T1000 (cell line): ENCODE measurements at places on chromosomes 2 and 18.

- DNase-seq = no peak
These were observed 169.7 kb downstream of the TMEM163 start for GRCh38 chr2:134549104-134549503.

DNA sequence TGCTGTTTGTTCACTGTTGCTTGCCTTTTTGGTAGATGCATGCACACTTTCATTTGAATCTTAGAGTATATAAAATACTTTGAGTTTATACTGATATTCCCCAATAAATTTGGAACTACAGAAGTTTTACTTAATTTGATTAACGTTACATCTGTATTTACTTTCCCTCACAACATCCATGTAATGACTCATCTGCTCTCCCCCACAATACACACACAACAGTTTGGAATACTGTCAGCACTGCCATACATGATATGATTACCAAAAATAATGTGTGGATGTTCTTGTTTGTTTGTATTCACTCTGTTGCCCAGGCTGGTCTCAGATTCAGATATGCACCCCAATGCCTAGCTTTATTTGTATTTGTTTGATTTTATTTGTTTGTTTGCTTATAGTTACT lies 144.2 kb downstream of the WDR7 start:
- DNase-seq = no peak

- DNase-seq = no peak
These were observed 7.5 kb downstream of the CATIP start for GRCh38 chr2:218364196-218364595.

- no peak for DNase-seq
These were observed 50.4 kb upstream of the BZW1 start for GRCh38 chr2:200761266-200761665.

DNA sequence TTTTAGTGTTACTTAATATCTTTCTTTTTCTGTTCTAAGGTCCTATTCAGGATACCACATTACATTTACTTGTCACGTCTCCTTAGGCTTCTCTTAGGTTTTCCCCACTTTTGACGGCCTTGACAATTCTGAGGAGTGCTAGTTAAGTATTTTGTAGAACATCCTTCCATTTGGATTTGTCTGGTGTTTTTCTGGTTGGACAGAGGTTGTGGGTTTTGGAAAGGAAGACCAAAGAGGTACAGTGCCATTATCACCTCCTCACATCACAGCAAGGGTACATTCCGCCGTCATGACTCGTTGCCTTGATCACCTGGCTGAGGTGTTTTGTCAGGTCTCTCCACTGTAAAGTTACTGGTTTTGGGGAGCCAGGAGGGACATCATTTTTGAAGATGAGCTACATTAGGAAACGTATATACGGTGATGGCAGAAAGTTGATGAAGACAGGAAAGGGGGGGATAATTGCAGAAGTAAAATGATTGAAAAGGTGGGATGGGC lies 88.4 kb upstream of the TMEM247 start:
- no peak for DNase-seq

- DNase-seq = no peak
These were observed 131.2 kb upstream of the ERBB4 start for GRCh38 chr2:212669761-212670160.

GRCh38 chr2:130287656-130288026 lies 55.1 kb upstream of the IMP4 start:
- DNase-seq = no peak

DNA sequence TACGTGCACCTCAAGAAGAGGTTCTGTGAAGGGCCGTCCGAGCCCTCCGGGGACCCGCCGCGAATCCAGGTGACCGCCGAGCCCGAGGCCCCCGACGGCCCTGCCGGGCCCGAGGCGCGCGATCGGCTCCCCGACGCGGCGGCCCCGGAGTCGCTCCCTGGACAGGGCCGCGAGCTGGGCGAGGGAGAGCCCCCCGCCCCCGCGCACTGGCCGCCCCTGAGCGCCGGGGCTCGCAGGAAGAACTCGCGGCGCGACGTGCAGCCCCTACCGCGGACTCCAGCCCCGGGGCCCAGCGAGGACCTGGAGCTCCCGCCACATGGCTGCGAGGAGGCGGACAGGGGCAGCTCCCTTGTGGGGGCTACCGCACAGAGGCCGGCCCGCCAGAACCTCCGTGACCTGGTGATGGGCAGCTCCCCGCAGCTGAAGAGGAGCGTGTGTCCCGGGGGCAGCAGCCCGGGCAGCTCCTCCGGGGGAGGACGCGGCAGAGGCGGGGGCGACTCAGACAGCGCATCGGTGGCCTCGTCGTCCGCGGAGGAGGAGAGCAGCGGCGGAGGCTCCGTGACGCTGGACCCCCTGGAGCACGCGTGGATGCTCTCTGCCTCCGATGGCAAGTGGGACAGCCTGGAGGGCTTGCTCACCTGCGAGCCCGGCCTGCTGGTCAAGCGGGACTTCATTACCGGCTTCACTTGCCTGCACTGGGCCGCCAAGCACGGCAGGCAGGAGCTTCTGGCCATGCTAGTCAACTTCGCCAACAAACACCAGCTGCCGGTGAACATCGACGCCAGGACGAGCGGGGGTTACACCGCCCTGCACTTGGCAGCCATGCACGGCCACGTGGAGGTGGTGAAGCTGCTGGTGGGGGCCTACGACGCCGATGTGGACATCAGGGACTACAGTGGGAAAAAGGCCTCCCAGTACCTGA lies 812 bp downstream of the SOWAHC start:
- peak; percentile 36 for DNase-seq

DNA sequence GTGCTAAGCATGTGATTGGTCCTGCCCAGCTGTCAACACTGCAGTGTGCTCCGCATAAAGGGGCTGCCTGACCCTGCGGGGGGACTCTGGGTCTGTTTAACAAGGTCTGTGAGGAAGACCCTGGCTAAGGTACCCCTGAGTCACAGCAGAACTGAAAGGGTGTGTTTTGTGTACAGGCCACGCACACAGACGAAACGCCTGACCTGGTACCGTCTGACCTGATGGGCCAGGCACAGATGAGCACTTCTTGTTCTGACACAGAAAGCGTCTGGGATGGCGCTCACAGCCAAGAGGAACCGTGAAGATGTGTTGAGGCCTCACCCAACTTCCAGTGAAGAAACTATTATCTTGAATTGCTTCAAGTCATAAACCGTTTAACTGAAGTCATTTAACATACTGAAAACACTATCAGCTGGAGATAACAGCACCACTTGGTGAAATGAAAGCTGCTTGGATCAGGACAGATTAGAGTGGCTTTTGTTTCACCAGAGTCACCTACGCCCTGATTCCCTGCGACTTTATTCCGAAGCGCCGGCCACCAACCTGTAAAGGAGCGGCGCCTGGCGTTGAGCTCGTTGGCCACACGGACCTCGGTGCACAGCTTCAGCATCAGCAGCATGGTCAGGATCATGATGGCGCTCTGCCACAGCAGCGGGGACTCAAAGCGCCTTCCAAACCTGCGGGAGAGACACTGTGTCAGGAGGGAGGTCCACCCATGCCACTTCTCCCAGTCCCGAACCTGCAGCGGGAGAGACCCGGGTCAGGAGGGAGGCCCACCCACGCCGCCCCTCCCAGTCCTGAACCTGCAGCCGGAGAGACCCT lies 8.5 kb downstream of the SLC66A2 start:
- no peak for DNase-seq

DNA sequence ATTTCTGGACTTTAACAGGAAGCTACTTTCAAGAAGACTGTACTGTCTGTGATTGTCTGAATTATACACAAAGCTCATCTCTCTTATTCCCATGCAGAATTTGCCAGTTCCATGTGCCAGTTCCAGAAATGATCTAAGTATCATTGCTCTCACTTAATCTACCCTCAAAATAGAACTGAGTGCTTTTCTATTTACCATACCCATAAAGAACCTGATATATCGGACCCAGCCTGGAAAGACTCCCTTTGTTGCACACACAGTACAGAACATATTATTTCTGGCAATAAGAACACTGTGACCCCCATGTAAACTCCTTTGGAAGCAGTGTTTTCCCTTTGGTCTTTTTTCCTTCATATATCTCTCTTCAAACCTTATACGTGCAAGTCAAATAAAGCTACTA lies 102.3 kb upstream of the TTN start:
- DNase-seq = no peak

GRCh38 chr2:196365923-196366322 lies 194.5 kb upstream of the STK17B start:
- DNase-seq = no peak

DNA sequence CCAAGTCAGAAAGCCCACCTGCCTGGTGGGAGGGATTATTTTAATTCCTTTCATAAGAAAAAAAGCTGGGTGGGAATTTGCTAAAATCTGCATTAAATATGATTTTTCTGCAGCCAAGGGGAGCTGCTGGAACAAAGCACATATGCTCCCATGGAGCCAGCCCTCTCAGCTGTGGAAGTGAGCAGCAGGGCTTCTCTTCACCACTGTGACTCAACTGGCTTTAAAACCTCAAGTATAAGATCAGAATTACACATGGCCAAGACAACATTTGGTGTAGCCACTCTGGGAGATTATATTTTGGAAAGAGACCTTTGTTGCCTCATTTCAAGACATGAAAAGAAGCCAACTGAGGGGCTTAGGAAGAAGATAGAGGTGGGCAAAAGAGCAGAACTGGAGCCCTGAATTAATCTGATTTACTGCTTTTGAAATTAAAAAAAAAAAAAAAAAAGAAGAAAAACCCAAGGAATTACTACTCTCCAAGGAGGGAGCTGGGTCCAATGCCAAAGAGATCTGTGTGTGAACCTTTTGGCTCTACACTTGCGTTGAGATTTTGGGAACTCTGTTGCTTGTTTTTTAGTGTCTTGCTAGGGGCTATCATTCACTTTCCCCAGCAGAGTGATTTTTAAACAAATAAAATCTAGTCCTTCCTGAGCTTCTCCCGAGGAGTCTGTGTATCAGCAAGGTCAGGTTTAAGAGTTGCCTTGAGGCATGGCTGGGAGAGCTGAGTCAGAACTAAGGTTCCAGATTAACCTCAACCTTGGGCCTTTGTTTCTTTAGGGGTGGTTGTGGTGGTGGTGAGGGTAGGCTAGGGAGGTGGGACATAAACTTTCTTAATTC lies 6.0 kb downstream of the LHCGR start:
- DNase-seq = peak; percentile 16

DNA sequence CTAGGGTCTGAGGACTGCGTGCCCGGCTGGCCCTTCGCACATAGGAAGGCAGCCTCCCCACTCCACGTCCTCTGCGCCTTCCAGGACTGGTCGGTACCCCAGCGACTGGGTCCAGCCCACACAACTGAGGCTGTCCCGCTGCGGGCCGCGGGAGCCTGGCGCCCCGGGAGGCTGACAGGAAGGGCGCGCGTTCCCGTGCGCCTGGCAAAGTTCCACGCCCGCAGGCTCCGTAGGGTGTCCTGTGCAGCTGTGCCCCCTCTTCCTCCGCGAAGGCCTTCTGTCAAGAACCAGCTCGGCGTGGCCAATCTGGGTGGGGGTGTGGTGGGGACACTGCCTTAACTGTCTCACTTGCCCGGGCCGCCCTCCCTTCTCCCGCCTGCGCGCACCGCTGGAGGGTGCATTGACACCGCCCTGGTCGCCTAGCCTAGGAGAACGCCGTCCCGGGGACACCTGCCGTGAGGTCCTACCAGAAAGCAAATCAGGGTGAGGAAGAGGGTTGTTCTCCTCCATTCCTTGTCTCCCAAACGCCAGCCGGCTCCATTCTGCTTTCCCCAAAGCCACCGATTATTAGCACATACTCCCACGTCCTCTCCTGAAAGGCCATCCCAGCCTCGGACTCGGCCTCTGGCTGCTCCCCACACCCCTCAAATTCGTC lies 618 bp upstream of the LYPD1 start:
- DNase-seq = peak; percentile 59

- no peak for DNase-seq
These were observed 31.5 kb upstream of the PGAP1 start for GRCh38 chr2:196957881-196958525.
